Lung microvascular endothelial cell (primary cell): ENCODE measurements at places on chromosomes 12 and 14. TPM values are rescaled to one million over a fixed set of nuclear protein-coding genes. Genes with fewer than 3 reads are reported as not detected.

Gene BAG5
- total RNA-seq: 20.7 and 25.4 TPM in 2 replicates

Gene CIT
- total RNA-seq: 1.8 and 6.1 TPM in 2 replicates

Gene GPD1
- total RNA-seq: under 0.01 TPM in 1 of 2 replicates, not detected in the other

Gene PLEKHG7
- not detected in 2 replicates for total RNA-seq

Gene CEBPE
- not detected in 2 replicates for total RNA-seq

Gene ZFHX2
- under 0.01 and 0.22 TPM in 2 replicates for total RNA-seq

Gene TSPAN8
- not detected in 2 replicates for total RNA-seq

Gene NOVA1
- total RNA-seq: under 0.01 TPM in 1 of 2 replicates, not detected in the other

Gene CELA1
- total RNA-seq: not detected in 2 replicates

Gene SLC2A14
- total RNA-seq: not detected in 2 replicates

Gene TAS2R13
- total RNA-seq: 0.20 and 0.44 TPM in 2 replicates

Gene TAS2R9
- total RNA-seq: under 0.01 TPM in 1 of 2 replicates, not detected in the other

Gene ADAMTS20
- not detected in 2 replicates for total RNA-seq

Gene OTX2
- total RNA-seq: not detected in 2 replicates

Gene DTD2
- 16.1 and 19.8 TPM in 2 replicates for total RNA-seq

Gene LRFN5
- not detected in 2 replicates for total RNA-seq

Gene PPM1A
- total RNA-seq: 10.2 and 13.5 TPM in 2 replicates

Gene CIROP
- total RNA-seq: not detected in 2 replicates

Gene IAPP
- total RNA-seq: not detected in 2 replicates

Gene SYNDIG1L
- total RNA-seq: not detected in 2 replicates

Gene RNASE3
- total RNA-seq: not detected in 2 replicates

Gene TAS2R50
- total RNA-seq: 1.1 and 1.2 TPM in 2 replicates

Gene NID2
- total RNA-seq: 9.7 and 10.5 TPM in 2 replicates

Gene SIX1
- under 0.01 and 0.22 TPM in 2 replicates for total RNA-seq

Gene SLCO1A2
- total RNA-seq: not detected in 2 replicates

Gene NRIP2
- not detected in 2 replicates for total RNA-seq

Gene CAPZA3
- total RNA-seq: not detected in 2 replicates

Gene SDR9C7
- total RNA-seq: not detected in 2 replicates

Gene GPRC5D
- under 0.01 TPM in 1 of 2 replicates, not detected in the other for total RNA-seq

Gene SYNE3
- 12.0 and 12.5 TPM in 2 replicates for total RNA-seq

Gene IL26
- not detected in 2 replicates for total RNA-seq

Gene FBXO34
- 16.8 and 21.6 TPM in 2 replicates for total RNA-seq

Gene ITGB7
- not detected in 2 replicates for total RNA-seq
